GM12865 (cell line): ENCODE measurements at places on chromosomes 16 and 17.
A peak's percentile ranks its signal among the peaks of the same experiment; 100 is the strongest.

DNA sequence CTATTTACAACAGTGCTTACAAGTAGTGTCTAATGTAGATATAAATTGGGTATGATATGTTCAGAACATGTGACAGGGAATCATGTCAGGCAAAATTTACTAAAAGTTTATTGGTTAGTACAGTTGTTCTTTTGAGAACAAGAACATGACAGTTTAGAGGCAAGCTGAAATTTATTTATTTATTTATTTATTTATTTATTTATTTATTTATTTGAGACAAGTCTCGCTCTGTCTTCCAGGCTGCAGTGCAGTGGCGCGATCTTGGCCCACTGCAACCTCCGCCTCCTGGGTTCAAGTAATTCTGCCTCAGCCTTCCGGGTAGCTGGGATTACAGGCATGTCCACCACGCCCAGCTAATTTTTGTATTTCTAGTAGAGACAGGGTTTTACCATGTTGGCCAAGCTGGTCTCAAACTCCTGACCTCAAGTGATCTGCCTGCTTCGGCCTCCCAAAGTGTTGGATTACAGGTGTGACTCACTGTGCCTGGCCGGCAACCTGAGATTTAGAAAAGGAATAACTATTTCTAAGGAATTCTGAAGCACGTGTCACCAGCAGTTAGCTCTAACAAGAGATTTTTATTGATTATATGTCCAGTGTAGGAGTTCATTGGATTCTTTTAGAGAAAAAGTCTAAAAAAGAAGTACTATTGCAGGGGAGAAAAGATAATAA lies 24.9 kb downstream of the MRTFB start:
- no peak for DNase-seq

DNA sequence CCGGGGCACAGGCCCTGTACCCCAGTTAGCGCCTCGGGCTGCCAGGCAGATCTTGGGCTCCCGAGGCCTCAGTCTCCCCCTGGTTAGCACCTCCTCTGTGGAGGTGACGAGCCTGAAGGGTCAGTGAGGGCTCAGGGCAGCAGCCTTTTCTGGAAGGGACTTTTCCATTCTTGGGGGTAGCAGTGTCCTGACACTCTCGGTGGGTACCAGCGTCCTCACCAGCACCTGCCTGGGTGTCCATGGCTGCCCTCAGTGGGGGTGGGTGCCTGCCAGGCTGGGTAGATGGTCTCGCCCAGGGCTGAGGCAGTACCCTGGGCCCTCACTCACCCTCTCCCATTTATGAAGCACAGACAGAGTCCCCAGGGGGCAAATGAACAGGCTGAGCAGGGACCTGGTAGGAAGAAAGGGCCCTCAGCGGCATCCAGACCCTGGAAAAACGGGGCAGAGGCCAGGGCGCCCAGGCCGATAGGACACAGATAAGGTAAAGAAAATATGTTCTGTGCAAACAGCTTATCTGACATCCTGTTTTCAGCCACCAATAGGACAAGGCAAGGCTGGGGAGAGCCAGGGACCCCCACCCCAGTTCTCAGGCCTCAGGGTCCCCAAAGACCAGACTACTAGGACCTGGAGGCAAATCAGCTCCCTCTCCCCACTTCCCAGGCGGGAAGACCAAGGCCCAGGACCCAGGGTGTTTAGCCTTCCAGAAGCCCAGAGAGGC lies 50.9 kb downstream of the ZFPM1 start:
- DNase-seq, result no peak

GRCh38 chr17:49110509-49110908 lies 22.1 kb upstream of the B4GALNT2 start:
- DNase-seq, result no peak

GRCh38 chr17:74981979-74982662 lies 5.3 kb upstream of the CDR2L start:
- DNase-seq, result peak; percentile 56

DNA sequence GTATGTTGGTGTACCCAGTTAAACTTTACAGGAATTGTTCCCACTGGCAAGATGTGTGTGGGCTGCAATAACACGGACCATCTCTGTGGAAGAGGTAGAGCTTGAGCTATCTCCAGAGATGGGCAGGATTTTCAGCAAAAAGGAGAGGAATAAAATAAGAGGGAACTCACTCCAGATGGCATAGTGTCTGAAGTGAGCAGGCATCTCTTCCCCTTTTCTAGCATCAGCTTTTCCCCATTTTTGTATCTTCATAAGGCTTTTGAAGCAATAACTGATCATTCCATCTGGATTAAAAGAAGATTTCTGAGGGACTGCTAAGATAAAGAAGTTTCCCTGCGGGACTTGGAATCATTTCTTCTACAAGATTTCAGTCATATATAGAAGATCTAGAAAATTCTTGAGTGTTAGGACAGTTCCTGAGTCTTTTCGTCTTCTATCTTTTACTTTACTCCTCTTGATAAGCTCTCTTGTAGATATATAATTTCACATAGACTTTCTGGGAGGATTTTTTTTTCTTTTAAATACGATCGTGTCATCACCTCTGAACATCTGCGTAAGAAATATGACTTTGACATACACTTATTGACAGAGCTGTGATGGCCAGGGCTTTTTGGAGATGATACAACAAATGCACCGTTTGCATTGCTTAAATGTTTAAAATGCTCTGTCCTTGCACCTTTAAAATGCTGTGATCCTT lies 2.1 kb downstream of the CPD start:
- DNase-seq, result no peak

DNA sequence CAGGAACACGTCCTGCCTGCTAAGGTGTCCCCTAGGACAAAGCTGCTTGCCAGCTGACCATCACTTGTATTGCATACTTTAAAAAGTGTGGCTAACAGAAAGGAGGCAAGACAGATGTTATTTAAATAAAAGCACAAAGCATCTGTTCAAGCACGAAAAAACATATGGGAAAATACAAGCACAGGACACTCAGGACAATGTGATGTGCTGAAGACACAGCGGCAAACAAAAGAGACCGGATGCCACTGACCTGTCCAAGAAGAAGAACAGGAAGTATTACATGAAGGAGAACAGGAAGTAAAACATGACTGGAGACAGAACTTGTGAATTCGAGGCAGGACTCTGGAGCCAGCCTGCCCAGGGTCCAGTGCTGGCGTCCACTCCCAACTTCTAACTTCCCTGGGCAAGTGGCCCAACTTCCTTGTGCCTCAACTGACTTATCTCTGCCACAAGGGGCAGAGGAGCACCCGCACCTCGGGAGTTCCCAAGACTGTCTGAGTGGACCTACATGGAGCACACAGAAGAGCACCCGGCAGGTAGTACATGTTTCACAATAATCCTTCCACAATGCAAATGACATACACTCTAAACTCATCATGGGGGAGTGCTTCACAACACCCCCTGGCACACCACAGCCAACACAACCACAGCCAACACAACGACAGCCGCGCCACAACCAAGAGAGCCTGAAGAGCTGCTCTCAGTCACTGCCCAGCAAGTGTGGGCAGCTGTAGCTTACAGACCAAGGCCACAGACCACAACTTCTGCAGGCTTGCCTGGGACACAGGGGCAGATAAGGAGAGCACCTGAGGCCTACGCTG lies 36.6 kb downstream of the ANKRD11 start:
- DNase-seq, result no peak
